Suprapubic skin (tissue), 4 donors: ENCODE measurements at places on chromosomes 2 and 18. TPM values are rescaled to one million over a fixed set of nuclear protein-coding genes. Genes with fewer than 3 reads are reported as not detected.

DNA sequence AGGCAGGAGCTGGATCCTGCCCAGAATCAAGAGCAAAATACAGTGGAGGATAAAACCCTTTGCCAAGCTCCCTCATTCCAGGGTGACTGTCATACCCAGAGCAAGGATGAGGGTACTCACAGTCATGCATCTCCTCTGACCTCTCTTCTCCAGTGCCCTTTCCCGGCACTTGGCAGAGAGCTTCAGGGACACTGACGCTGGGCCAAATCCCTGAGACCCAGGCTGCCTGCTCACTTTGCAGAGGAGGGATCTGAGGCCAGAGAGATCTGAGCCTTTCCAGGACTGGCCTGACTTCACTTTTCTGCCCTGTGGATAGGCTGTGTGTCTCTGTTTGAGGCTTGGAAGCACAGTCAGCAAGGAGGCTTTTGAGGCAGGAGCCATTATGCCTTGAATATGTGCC, 330.0 kb downstream of the CELF4 start:
- no peaks in the 10 kb centered on the region for H3K36me3 ChIP-seq
- no peaks in the 10 kb centered on the region for H3K4me1 ChIP-seq
- H3K4me3 ChIP-seq, result no peak overlapping the region
- DNase-seq, result no peak
- no peaks in the 10 kb centered on the region for H3K27me3 ChIP-seq

The ITPRIPL1 gene
- 1.8 TPM for total RNA-seq

DNA sequence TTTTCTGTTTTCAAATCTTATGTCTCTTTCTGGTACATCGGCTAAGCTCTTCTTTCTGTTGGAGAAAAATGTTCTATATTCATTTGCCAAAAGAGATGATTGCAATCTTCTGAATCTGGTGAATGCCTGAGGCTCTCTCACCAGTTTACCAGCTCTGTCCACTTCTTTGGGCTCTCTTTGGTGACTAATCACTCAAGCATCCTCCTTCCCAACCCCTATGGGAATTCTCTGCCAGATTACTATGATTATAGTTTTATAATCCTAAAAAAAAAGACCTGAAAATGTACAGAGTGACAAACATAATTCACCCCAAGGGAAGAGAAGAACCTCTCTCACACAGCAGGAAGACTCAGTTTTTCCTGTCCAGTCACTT, 187.3 kb downstream of the CAMKMT start:
- peaks cover 5% of the 10 kb centered on the region for H3K4me1 ChIP-seq
- no peak overlapping the region for H3K4me3 ChIP-seq
- no peak overlapping the region for H3K27ac ChIP-seq
- H3K36me3 ChIP-seq, result no peaks in the 10 kb centered on the region
- no peaks in the 10 kb centered on the region for H3K27me3 ChIP-seq

GRCh38 chr2:232038251-232038880, 76.9 kb downstream of the DIS3L2 start:
- H3K36me3 ChIP-seq, result peaks cover 15% of the 10 kb centered on the region
- H3K4me1 ChIP-seq, result no peaks in the 10 kb centered on the region
- H3K4me3 ChIP-seq, result no peak overlapping the region
- H3K27ac ChIP-seq, result no peak overlapping the region
- no peaks in the 10 kb centered on the region for H3K27me3 ChIP-seq

The NYAP2 gene
- total RNA-seq, result not detected

The ANO7 gene
- 1.3 TPM for total RNA-seq

The CCDC74A gene
- total RNA-seq, result 3.9 TPM

The STARD7 gene
- 80.6 TPM for total RNA-seq

DNA sequence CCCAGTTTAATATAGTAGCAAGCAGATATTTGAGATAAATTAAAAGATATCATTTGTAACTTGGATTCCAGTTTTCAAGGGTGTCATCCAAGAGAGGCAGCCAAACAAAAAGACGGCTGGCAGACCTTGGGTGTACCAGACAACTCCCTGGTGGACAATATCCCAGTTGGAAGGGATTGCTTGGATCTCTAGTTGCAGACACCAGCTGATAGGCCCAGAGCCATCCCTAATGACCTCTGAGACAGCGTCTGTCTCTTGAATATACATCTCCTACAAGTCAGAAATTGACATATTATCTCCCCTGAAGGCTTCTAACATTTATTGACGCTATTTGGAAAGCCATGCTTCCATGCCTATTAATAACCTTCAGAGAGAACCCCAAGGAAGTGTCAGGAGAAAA, 67.7 kb downstream of the ACVR1 start:
- H3K36me3 ChIP-seq, result peaks cover 3% of the 10 kb centered on the region
- H3K27me3 ChIP-seq, result no peaks in the 10 kb centered on the region
- no peak for DNase-seq
- H3K27ac ChIP-seq, result no peak overlapping the region
- no peak overlapping the region for H3K4me3 ChIP-seq

The SIGLEC15 gene
- total RNA-seq, result 0.57 TPM

GRCh38 chr2:178479758-178480226, 465 bp upstream of the PLEKHA3 start:
- H3K27ac ChIP-seq, result peak overlapping the region; percentile 90
- DNase-seq, result no peak
- peak overlapping the region; percentile 98 for H3K4me3 ChIP-seq
- peaks cover 51% of the 10 kb centered on the region for H3K4me1 ChIP-seq
- H3K27me3 ChIP-seq, result no peaks in the 10 kb centered on the region

The PTPN18 gene
- total RNA-seq, result 19.8 TPM

GRCh38 chr2:219218217-219218731, 484 bp downstream of the ABCB6 start:
- peaks cover 35% of the 10 kb centered on the region for H3K4me1 ChIP-seq
- no peaks in the 10 kb centered on the region for H3K27me3 ChIP-seq
- H3K4me3 ChIP-seq, result peak overlapping the region; percentile 68

- H3K27me3 ChIP-seq, result no peaks in the 10 kb centered on the region
- DNase-seq, result peak; percentile 71
- no peaks in the 10 kb centered on the region for H3K4me1 ChIP-seq
- no peak overlapping the region for H3K4me3 ChIP-seq
- no peak overlapping the region for H3K27ac ChIP-seq
Measured at GRCh38 chr2:23469142-23469540, 84.2 kb downstream of the KLHL29 start.

DNA sequence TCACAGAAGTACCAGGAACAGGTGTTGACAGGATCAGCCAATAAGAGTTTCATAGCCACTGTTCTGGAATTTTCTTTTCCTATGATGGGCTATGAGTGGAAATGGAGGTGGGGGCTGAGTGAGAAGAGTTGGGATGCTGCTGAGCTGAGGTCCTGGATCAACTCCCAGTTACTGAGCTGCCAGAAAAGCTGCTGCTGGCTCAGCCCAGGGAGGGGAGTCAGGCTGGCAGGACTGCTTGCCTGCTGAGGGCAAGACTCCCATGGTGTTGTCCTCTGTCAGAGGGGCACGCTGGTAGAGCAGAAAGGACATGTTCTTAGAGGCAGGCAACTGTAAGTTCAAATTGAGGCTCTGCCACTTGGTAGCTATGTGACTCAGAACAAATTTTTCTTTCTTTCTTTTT, 11.8 kb downstream of the TPGS2 start:
- H3K4me3 ChIP-seq, result no peak overlapping the region
- H3K27me3 ChIP-seq, result no peaks in the 10 kb centered on the region
- H3K4me1 ChIP-seq, result no peaks in the 10 kb centered on the region
- peaks cover 30% of the 10 kb centered on the region for H3K36me3 ChIP-seq

DNA sequence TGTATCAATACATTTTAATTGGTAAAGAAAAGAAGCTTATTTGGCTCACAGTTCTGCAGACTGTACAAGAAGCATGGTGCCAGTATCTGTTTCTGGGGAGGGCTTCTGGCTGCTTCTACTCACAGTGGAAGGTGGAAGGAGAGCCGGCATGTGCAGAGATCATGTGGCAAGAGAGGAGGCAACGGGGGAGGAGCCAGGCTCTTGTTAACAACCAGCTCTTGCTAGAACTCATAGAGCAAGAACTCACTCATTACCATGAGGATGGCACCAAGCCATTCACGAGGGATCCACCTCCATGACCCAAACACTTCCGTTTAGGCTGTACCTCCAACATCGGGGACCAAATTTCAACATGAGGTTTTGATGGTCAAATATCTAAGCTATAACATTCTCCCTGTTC, 7.5 kb downstream of the PARD6G start:
- H3K4me3 ChIP-seq, result no peak overlapping the region
- no peaks in the 10 kb centered on the region for H3K27me3 ChIP-seq
- H3K4me1 ChIP-seq, result peaks cover 24% of the 10 kb centered on the region
- no peak overlapping the region for H3K27ac ChIP-seq
- no peaks in the 10 kb centered on the region for H3K36me3 ChIP-seq

The LGALSL gene
- total RNA-seq, result 74.2 TPM

DNA sequence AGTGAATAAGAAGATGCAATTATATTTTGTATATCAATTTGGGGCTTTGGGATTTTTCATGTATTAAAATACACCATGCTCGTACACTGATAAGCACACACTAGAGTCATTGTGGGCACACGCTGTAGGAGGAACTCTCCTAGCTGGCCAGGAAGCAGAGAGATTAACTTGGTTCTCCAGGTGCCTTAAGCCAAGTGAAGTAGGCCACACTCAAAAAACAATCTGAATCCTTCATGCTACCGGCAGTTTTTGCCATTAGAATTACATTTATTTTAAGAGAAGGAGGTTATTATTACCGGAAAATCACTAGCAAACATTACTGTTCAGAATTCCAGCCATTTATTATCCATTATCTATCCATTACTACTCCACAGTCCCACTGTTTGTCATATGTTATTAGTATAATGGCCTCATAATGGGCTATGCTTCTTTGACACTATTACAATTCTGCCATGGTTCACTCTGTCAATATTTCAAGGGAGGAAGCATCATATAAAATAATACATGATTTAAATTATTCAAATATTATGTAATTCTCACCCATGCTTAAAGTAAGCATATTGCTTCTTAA, 214.4 kb downstream of the L3MBTL4 start:
- no peak overlapping the region for H3K4me3 ChIP-seq
- no peaks in the 10 kb centered on the region for H3K36me3 ChIP-seq

DNA sequence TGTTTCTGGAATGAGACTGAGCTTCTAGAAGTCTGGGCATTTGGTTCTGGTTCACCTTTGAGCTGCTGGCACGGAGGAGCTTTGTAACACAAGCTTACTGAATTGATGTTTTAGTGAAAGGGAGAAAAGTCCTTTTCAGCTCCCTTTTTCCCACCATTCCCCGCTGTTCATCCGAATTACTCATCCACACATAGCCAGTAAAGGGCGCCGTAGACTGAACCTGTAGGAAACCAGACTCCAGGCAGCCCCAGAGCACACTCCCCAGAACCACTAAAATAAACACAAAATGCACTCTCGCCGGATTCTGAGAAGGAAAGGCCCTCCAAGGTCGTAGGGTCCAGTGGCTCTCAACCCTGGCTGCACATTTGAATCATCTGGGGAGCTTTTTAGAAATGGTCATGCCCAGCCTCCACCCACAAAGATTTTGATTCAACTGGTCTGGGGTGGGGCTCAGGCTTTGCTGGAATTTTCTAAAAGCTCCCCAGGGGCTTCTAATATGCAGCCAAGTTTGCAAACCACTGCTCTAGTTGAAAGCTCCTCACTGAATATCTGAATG, 29.6 kb downstream of the TCF7L1 start:
- no peak overlapping the region for H3K4me3 ChIP-seq
- no peak for DNase-seq
- no peaks in the 10 kb centered on the region for H3K36me3 ChIP-seq
- peaks cover 49% of the 10 kb centered on the region for H3K4me1 ChIP-seq
- H3K27ac ChIP-seq, result no peak overlapping the region

The DSG1 gene
- 693 TPM for total RNA-seq

The LIMS3 gene
- 1.1 TPM for total RNA-seq

The TLX2 gene
- total RNA-seq, result not detected

DNA sequence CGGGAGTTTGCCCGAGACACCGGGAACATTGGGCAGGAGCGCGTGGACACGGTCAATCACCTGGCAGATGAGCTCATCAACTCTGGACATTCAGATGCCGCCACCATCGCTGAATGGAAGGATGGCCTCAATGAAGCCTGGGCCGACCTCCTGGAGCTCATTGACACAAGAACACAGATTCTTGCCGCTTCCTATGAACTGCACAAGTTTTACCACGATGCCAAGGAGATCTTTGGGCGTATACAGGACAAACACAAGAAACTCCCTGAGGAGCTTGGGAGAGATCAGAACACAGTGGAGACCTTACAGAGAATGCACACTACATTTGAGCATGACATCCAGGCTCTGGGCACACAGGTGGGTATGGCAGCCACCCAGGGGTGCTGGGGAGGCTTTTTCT, 73.8 kb upstream of the EML6 start:
- H3K27me3 ChIP-seq, result no peaks in the 10 kb centered on the region
- H3K4me3 ChIP-seq, result no peak overlapping the region
- H3K4me1 ChIP-seq, result no peaks in the 10 kb centered on the region
- no peak overlapping the region for H3K27ac ChIP-seq
- no peak for DNase-seq

The PRKAG3 gene
- not detected for total RNA-seq

GRCh38 chr2:165425556-165425955, 43.9 kb upstream of the CSRNP3 start:
- no peak for DNase-seq
- no peak overlapping the region for H3K27ac ChIP-seq
- H3K27me3 ChIP-seq, result no peaks in the 10 kb centered on the region
- no peaks in the 10 kb centered on the region for H3K4me1 ChIP-seq
- H3K36me3 ChIP-seq, result no peaks in the 10 kb centered on the region

DNA sequence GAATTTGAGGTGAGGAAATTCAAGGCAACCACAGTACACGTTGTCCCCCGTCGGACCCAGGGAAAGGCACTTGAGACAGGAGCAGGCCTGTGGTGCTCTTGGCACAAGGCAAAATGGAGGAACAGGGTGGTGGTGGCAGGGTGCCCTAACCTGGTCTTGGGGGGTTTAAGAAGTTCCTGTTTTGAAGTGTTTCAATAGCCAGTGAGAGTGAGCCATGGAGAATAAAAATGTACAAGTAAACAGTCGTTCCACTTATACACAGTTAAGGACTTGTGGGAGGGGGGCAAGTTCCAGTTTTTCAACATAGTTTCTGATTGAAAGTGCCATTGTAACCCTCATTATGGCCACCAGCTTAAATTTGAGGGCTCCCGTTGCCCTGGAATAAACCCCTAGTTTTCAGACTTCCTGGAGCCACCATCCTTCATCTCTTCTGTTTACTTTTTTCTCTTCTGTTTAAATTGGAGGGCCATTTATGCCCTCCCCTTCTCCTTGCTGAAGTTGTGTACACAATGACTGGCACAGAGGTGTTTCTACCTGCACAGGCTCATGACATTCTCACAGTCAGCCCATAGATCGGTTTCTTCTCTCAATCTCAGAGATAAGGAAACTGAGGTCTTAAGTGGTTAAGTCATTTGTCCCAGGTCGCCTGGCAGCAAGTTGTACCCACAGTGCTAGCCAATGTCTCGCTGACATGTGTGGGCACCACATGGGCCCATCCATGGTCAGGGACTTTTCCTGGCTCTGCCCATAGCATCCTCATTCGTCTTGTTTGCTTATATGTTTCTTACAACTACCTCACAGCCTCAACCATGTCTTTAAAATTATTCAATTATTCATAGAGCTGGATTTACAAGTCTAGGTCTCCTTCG, 66.0 kb upstream of the ST3GAL5 start:
- H3K36me3 ChIP-seq, result no peaks in the 10 kb centered on the region
- H3K4me3 ChIP-seq, result no peak overlapping the region
- no peaks in the 10 kb centered on the region for H3K27me3 ChIP-seq
- DNase-seq, result no peak
- peaks cover 21% of the 10 kb centered on the region for H3K4me1 ChIP-seq
- H3K27ac ChIP-seq, result peak overlapping the region; percentile 5

The REG1B gene
- total RNA-seq, result not detected

GRCh38 chr2:26463244-26464192, 14.4 kb downstream of the OTOF start:
- no peak overlapping the region for H3K27ac ChIP-seq
- no peak for DNase-seq
- H3K4me3 ChIP-seq, result no peak overlapping the region
- H3K27me3 ChIP-seq, result no peaks in the 10 kb centered on the region

GRCh38 chr18:63317556-63317946, 2.0 kb downstream of the BCL2 start:
- DNase-seq, result no peak
- no peaks in the 10 kb centered on the region for H3K36me3 ChIP-seq
- H3K4me3 ChIP-seq, result peak overlapping the region; percentile 81
- H3K27ac ChIP-seq, result peak overlapping the region; percentile 28
- H3K27me3 ChIP-seq, result no peaks in the 10 kb centered on the region
